Stimulated activated CD4-positive, alpha-beta T cell treated with anti-CD3 and anti-CD28 coated beads, Interleukin-12 subunit alpha, Interleukin-12 subunit beta, amount 100 ng/mL, for 24 hours (primary cell): ENCODE measurements at places on chromosomes 3 and 15.

DNA sequence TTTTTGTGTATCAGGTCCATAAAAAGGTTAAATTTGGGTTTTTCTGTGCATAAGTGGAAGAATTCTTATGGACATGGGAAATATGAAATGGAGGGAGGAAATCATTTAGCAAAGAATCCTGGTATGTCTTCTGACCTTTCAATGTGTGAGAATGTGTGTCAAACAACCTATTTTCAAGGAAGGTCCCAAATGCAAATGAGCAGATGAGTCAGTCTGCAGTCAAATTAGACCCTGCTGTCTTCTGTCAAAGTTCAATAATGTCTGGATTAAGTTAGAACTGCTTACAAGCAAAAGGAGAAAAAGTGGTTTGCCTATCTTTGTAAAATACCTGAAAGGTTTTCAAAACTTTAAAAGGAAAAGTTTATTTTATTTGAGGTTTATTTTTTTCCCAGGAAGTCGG, 15.3 kb downstream of the FBN1 start:
- DNase-seq, result no peak

DNA sequence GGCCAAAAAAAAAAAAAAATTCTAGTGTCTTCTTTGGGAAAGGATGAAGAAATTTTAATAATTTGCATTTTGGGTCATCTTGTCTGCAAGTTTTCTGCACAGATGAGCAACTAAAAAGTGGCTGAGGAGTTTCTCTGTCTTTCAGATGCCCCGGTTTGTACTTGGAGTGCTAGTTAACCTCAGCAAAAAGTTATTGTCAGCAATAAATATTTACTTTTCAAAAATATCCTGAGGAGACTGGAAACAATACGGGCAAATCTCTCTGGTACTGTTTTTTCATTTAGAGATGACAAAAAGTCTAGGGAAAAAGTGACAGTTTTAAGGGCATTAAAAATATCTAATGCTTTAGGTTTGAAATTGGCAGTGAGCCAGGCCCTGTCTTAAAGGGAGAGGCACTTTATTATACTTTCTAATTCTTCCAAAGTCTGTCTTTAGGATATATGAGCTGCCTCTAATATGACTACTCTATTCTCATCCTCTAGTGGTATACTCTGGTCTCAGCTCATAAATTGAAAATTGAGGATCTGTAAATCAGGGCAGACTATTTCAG, 436.0 kb upstream of the NR2F2 start:
- no peak for DNase-seq

DNA sequence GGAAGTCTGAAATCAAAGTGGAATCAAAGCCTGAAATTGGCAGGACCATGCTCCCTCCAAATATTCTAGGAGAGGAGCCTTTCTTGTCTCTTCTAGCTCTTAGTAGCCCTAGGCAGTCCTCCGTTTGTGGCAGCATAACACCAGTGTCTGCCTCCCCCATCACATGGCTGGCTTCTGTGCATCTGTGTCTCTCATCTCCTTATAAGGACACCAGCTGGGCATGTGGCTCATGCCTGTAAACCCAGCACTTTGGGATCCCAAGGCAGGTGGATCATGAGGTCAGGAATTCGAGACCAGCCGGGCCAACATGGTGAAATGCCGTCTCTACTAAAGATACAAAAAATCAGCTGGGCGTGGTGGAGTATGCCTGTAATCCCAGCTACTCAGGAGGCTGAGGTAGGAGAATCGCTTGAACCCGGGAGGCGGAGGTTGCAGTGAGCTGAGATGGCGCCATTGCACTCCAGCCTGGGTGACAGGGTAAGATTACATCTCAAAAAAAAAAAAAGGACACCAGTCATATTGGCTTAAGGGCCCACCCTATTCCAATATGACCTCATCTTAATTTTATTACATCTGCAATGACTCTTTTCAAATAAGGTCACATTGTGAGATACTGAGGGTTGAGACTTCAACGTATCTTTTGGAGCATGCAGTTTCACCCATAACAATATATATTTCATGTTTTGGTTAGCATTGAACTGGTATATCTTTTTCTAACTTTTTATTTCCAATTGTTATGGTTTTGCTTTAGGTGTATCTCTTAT, 148.0 kb upstream of the TPM1 start:
- no peak for DNase-seq

GRCh38 chr15:56871185-56871584, 47.3 kb upstream of the TCF12 start:
- DNase-seq, result no peak
